Upper lobe of right lung (tissue), 1 donor: ENCODE measurements at places on chromosomes 1 and 21.

DNA sequence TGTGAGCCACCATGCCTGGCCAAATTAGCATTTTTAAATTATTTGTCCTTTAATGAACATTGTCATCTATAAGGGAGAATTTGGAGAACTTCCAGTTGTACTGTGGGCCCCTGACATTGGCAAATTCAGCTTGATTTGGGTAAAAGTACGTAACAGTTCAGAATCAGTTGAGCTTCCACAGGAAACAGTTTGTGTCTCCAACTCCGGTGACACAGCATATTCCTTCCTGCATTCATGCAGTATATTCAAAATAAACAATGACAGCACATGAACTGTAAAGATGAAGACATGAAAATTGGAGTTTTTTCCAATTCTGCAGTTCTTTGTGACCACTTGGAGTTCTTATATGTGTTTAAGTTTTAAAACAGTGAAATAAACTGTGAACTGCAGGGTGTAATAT, 28.2 kb downstream of the RNF220 start:
- no peak for DNase-seq

- DNase-seq = no peak
Measured at GRCh38 chr1:91402023-91402422, 2.6 kb downstream of the HFM1 start.

DNA sequence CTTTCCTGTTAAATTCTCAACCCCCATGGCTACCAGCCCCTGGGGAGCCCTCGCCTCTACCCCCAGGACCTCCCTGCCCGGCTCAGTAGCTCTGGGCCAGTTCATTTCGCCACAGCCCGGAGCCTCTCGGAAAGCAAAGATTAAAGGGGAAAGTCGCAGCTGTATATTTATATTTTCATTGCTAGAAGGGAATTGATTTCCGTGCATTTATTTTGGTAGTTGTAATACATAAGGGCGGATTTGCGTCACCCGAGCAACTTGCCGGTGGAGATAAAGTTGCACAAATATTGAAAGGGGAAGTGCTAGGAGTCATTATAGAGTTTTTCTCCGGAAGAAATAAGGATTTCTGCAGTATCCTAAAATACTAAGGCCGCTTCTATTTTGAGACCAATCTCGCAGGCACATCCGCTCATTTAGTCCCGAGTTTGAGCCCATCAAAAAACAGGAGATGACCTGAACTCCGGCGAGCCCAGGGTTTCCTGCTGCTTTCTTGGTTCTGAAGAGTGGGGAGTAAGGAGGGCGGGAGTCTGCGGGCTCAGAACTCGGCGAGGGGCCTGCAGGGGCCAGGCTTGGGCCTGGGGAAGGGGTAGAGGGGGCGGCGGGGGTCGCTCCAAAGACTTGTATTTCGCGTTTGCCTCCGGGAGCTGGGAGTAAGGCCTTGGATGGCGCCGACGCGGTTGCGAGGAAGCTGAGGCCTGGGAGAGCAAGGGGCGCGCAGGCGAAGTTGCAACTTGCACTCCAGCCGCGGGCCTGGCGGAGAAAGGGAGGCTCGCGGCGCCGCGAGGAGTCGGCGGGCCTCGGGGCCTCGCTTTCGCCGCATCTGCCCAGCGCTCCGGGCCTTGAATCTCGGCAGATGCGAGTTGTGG, 2.5 kb upstream of the HLX start:
- peak; percentile 69 for DNase-seq

GRCh38 chr1:111507411-111508201, 4.2 kb upstream of the ADORA3 start:
- DNase-seq = peak; percentile 90
